Neural crest cell (in vitro differentiated cells): ENCODE measurements at places on chromosomes 5 and 9.

GRCh38 chr9:136602193-136602885, 56.5 kb upstream of the NOTCH1 start:
- DNase-seq: no peak

DNA sequence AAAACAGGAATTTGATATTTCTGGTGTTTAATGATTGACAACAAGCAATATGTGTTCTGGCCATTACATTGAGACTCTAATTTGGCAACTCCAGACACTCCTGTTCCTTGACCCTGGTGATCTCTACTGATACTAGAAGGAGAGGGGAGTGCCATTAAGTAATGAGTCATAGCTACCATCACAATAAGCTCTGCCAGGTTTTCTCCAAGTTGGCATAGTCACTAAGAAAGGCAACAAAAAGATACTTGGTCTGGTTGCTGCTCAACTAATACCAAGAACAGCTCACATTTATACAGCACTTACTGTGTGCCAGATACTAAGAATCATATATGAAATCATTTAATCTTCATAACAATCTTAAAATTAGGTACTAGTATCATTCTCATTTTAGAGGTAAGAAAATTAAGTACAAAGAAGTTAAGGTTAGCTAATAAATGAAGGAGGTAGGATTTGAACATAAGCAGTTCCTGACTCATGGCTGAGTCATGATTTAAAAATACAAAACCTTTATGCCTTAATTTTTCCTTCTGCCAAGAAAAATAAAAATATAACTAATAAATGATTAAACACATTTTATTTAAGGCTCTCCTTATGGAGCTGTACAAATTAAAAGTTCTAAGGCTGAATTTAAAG, 19.9 kb upstream of the PRXL2C start:
- DNase-seq: no peak

GRCh38 chr5:40669606-40670390, 9.9 kb upstream of the PTGER4 start:
- no peak for DNase-seq

GRCh38 chr5:149756354-149756753, 26.2 kb downstream of the PPARGC1B start:
- no peak for DNase-seq

DNA sequence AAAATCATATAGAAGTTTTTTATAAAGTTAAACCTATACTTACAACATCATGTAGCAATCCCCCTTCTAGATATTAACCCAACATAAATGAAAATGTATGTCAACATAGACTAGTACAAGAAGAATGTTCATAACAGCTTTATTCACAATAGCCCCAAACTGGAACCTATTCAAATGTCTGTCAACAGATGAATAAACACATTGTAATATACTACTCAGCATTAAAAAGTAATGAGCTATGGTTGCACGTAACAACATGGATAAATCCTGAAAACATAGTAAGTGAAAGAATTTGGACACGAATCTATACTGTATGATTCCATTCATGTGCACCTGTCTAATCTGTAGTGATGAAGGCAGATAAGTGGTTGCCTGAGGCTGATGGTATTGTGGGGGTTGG, 73.9 kb downstream of the CSNK1G3 start:
- no peak for DNase-seq

GRCh38 chr9:73807952-73808351, 656.3 kb downstream of the ANXA1 start:
- DNase-seq: no peak

DNA sequence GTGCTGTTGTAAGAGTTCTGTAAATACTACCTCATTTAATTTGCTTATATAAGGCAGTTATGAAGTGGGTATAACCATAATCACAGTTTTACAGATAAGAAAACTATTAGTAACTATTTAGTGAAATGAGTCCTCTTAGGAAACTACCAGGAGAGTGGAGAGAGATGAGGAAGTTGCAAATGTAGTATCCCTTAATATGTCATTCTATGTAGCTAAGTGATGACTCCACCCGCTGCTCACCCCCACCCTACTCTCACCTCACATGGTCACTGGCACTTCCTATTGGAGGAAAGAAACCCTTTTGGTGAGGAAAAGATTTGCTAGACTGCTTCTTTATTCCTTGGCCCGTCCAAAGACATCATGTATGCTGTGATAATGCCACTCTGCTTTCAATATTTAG, 241.8 kb upstream of the SLC24A2 start:
- no peak for DNase-seq

GRCh38 chr5:41252036-41252435, 38.7 kb upstream of the C6 start:
- no peak for DNase-seq

DNA sequence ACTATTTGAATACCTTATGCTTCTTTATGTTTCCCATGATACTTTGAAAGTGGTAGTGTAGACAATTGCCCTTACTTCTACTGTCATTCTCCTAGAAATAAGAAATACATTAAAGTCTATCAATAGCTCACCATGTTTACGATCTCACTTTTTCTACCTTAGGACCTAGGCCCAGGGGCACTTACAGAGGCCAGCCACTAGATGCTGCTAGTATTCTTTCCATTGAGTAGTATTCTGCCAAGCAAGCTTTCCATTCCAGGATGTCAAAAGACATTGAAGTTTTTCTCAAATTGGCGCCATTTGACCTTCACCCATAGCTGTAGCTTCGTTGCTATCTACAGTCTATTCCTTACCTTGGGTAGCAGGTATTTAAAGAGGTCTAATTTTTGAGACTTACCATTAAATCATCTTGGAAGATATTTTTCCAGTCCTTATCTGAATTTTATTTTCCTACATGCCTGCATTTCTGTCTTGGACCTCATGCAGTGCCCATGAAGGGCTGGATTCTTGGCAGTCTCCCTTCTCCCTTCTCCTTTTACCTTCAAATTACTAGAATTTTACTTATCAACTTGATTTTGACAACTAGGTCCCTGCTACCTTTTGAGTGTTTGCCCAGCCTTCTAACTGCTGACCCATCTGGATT, 246.0 kb upstream of the NUDT12 start:
- DNase-seq: peak; percentile 30

DNA sequence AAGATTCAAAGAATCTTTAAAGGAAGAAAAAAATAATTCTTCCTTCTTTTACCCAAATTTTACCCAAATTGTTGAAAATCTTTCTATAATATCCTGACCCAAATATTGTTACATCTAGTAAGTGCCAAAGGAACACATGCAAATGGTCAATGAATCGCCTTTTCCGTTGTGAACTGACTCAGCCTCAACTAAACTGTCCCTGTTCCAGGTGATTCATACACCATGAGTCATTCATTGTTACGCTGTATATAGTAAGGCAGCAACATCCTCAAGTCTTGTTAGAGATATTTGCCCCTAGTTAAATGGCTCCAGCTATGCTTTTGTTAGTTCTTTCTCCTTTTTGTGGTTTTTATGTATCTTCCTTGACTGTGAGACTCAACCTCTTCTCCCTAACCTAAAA, 9.7 kb downstream of the PTGER4 start:
- no peak for DNase-seq

GRCh38 chr5:180140079-180140554, 68.6 kb upstream of the RNF130 start:
- DNase-seq: no peak

GRCh38 chr5:65394087-65394486, 87.6 kb downstream of the ADAMTS6 start:
- no peak for DNase-seq

GRCh38 chr9:2170722-2171121, 155.6 kb downstream of the SMARCA2 start:
- no peak for DNase-seq

DNA sequence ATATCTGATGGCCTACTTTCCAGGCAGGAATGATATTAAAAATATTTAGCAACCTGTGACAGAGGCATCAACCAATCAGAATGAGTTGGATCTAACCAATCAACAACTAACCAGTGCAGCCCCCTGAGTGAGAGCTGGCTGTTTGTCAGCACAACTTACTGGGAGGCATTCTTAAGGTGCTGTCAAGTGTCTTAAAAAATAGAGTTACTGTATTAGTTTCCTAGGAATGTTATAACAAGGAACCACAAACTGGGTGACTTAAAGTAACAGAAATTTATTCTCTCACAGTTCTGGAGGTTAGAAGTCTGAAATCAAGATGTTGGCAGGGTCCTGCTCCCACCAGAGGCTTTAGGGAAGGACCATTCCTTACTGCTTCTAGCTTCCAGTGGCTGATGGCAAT, 85.2 kb downstream of the ATG10 start:
- no peak for DNase-seq

DNA sequence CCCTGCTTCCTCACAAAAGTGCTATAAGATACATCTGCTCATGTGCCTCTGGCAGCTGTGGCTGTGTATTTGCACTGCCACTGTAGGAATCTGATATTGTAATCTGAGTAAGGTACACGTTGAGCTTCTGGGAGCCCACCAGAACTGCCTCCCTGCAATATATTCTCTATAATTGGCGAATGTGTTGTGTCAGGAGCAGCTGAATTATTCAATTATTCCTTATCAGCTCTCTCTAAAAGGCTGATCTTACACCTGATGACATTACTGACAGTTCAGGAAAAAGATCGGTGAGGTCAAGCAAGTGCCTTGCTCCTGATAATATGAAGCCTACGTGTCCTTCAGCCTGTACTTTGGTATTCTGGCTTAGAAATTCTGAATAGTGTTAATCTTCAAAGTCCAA, 1015.0 kb downstream of the CDH9 start:
- DNase-seq: no peak

DNA sequence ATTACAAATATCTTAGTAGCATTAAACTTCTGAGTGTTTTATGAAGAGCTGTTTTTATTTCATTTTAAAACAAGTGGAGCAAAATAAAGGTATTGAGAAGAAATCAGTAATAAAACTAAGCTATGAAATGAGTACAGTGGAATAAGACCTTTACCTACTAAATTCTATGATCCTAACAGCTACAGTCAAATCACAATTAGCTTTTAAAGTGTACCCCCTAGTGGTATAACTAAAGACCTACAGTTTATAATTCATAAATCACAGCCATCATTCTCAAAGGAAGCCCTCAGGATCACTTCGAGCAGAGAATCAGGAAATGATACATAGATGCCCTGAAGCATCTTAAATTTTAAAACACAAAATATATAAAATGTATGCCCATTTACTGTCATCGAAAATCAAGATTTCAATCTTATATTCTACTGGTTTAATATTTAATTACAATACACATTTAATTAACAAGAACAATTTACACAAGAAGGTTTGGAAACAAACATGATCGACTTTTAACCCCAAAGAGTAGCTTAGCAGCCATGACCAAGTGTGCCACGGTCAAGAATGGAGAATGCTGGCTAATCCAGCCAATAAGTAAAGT, 12.3 kb downstream of the CCNH start:
- DNase-seq: no peak

- DNase-seq: no peak
Observed at GRCh38 chr9:25703701-25704357, 25.6 kb upstream of the TUSC1 start.

- no peak for DNase-seq
Observed at GRCh38 chr5:149847611-149848010, 97.0 kb downstream of the PDE6A start.

DNA sequence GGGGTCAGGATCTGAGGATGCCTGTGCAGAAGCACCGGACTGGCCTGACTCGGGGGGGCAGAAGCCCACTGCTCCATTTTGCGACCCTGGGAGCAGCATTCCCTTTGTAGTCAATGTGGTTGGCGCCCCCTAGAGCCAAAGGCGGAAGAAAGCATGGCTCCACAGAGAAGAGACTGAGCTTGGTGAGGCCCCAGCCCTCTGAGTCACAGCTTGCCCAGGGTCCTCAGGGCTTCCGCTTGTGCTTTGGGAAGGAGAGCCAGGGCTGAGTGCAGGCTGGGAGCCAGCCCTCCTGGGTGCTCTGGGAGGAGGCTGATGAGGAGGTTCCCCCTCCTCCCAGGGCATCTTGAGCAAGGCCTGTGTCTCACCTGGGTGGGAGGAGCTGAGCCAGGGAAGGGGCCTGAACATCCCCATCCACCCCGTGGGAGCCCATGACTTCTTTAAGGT, 5.5 kb upstream of the AQP3 start:
- peak; percentile 79 for DNase-seq

DNA sequence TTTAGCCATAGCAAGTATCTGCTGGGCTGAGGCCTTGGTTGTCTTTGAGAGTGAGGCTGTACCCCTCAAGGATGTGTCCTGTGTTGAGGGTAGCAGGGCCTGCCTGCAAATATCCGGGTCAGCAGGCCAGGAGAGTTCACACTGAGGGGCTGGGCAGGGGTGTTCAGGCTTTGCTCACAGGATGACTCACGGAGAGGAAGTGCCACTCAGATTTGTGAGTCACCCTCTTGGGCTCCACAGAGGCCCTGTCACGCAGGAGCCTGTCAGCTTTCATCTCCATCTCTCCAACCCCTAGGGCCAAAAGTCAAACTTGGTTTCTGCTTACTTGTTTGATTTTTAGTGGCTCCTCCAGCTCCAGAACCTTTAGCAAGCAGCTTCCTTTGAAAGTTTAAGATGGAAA, 211.5 kb downstream of the SEC61B start:
- DNase-seq: no peak

GRCh38 chr5:99605904-99606303, 677.1 kb upstream of the CHD1 start:
- DNase-seq: no peak

GRCh38 chr9:135209852-135210251, 122.4 kb downstream of the OLFM1 start:
- no peak for DNase-seq

DNA sequence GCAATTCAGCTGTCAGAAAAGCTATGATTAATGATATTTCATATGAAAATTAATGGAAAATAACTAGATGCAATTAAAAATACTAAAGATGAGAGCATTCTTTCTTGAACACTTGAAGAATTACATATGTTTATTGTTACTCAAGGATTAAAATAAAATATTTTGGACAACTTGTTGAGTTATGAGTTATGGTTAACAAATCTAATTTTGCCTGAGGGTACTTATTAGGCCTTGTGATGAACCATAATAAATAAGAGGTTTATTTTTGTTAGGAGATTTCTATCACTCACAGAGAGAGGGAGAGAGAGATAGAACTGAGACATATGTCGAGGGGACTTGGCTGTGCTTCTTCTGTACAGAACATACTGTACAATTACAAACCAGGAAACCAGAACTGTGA, 183.7 kb downstream of the ISL1 start:
- DNase-seq: no peak

DNA sequence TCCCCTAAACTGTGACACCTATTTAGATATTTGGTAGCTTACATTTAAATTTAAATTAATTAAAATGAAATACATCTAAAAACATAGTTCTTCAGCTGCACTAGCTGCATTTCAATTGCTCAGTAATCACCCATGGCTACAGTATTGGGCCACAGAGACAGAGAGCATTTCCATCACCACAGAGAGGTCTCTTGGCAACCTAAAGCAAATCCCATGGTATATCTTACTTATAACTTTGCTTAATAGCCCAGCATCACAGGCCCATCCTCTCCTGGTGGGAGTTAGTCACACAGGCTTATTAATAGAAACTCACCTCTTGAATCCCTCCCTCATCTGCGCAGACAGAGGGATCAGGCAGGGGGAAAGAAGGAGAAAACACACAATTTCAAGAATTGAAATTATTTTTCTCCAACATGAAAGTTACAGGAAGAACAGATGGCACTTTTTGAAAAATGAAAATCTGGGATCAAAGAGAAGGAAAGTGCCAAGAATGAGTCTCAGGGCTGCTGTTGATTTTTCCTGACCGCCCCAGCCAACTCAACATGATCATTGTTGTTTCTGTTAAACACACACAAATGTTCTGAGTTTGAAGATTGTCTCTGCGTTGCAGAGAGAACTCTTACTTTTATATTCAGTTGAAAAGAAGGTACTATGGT, 144.6 kb downstream of the CMYA5 start:
- DNase-seq: no peak
